ENCODE measurements at places on chromosomes 5 and 9.

GRCh38 chr5:1665231-1665630, 134.4 kb downstream of the MRPL36 start:
- no peak for DNase-seq

GRCh38 chr9:4581035-4581760, 80.9 kb upstream of the PLPP6 start:
- no peak for DNase-seq

GRCh38 chr9:87119328-87119881, 172.1 kb upstream of the GAS1 start:
- DNase-seq, result no peak

GRCh38 chr9:129891569-129891968, 56.3 kb downstream of the USP20 start:
- no peak for DNase-seq

DNA sequence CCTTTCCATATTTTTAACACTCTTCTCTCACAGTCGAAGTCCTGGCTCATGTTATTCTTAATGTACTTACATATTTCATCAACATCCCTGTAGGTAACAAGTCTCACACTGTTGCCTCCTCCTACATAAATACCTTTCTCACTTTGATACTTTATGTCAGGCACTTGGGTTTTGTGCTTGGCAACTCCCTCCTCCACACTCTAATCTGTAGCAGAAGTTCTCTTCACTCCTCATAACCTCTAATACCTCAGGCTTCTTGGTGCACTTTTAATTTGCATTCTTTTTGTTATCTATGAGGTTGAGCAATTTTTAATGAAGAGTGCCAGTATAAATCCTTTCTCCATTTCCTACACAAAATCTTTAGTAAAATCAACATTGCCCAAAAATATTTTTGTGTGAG, 24.1 kb upstream of the ARRDC3 start:
- no peak for DNase-seq

DNA sequence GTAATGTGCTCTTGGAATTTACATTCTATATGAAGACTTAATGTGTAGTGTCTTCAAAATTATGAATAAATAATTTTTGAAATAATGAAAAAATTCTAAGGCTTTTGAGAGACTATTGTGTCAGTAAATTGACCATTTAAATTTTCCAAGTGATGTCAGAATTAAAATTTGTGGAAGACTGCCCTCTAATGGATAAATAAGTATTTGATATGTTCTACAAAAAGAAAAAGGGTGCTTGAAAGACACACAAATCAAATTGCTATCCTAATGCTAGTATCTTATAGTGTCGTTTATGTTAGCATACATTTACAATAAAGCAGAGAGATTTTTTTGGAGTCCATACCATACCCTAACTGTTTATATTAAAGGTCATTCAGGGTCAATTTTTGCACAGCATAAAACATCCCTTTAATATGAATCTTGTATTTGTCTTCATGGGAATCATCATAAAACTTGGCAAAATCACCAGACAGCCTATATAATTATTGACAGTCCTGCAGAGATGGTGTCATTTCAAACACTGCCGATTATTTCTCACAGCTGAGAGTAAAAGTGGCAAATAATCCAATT, 120.8 kb upstream of the SLC27A6 start:
- DNase-seq, result no peak

DNA sequence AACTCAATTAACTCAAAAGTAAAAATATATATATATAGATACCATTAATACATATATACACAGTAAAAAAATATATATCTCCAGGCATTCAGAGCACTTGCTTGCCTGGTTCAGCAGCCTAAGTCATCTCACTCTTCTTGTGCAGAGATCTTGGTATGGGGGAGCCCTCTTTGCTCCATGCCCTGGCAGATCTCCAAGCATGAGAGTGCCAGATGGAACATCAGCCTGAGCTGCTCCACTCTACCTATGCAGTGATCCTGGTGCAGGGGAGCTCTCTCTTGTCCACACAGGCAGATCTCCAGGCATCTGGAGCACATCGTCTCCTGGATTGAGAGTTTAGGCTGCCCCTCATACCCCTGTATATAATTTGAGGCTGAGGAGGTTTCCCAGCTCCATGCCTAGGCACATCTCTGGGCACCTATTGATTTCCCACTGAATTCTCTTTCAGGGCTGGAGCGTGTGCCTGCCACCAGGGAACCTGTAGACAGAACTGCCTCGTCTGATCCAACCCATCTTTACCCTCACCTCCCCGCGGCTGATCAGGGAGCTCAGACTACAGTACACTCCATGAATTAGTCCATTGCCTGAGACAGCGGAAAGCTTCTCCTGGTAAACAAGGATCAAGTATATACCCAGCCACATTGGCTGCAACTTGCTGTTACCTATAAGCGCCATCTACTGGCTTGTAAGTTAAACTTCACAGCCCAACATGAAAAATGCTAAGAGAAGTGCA, 342.4 kb upstream of the GRIA1 start:
- no peak for DNase-seq

DNA sequence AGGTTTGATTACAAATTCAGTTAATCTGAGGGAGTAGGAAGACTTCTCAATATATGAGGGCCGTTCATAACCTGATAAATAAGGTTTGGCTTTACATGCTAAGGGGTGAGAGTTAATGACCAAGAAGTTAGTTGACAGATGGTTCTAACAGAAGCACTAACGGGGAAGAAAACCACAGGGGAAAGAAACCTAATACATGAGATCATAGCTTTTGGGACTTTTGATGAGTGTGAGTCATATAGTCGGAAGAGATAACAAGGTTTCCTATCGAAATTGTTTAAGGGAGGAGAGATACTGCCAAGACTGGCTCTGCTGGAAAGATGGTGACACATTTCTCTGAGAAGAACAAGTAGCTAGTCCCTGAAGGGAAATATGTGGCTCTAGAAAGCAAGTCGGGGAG, 140.1 kb downstream of the COX7C start:
- DNase-seq, result no peak

GRCh38 chr5:172114875-172115422, 73.1 kb downstream of the STK10 start:
- peak; percentile 52 for DNase-seq

GRCh38 chr9:138061631-138062030, 184.0 kb downstream of the CACNA1B start:
- DNase-seq, result no peak

- no peak for DNase-seq
These were observed 2.9 kb upstream of the MACIR start for GRCh38 chr5:103255691-103256090.

GRCh38 chr9:137786511-137786920, 91.1 kb upstream of the CACNA1B start:
- DNase-seq, result no peak

DNA sequence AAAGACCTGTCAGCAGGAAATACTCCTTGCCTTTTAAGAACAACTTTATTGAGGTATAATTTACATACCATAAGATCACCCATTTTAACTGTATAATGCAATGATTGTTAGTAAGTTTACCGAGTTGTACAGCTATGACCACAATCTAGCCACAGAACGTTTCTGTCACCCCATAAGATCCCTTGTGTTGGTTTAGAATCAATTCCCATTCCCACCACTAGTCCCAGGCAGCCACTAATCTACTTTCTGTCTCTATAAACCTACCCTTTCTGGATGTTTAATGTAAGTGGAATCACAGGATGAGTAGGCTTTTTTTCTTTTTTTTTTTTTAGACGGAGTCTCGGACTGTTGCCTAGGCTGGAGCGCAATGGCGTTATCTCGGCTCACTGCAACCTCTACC, 4.4 kb downstream of the GPR107 start:
- DNase-seq, result no peak

DNA sequence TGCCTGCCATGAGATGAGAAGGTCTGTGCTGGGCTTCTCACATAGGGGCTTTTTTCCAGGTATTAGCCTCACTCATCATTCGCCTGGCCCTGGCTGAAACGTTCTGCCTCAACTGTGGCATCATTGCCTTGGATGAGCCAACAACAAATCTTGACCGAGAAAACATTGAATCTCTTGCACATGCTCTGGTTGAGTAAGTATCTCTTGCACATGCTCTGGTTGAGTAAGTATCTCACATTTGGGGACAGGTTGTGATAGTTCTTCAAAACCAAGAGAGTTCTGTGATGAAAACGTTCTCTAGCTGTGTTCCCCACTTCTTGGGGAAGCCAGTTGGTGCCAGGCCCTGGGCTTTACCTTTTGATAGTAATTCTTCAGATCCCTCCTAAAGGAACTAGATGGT, 17.4 kb upstream of the IL13 start:
- DNase-seq, result no peak

- no peak for DNase-seq
These were observed 629.7 kb downstream of the RAB3C start for GRCh38 chr5:59212596-59212995.

GRCh38 chr9:121372239-121373010, 2.4 kb upstream of the STOM start:
- DNase-seq, result no peak

DNA sequence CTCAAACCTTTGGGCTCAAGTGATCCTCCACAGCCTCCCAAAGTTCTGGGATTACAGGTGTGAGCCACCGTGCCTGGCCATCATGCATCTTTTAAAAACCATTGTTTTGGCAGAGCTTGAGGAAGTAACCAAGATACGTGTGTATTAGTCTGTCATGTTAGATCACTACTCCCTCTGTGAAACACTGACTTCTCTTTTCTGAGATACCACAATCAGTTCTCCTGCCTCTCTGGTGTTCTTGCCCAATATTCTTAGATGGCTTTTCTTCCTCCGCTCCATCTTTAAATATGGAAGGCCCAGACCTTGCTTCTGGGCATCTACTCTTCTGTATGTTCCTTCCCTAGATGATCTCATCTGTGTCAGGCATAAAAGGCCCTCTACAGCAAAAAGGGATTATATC, 14.2 kb upstream of the CCNB1 start:
- DNase-seq, result no peak

DNA sequence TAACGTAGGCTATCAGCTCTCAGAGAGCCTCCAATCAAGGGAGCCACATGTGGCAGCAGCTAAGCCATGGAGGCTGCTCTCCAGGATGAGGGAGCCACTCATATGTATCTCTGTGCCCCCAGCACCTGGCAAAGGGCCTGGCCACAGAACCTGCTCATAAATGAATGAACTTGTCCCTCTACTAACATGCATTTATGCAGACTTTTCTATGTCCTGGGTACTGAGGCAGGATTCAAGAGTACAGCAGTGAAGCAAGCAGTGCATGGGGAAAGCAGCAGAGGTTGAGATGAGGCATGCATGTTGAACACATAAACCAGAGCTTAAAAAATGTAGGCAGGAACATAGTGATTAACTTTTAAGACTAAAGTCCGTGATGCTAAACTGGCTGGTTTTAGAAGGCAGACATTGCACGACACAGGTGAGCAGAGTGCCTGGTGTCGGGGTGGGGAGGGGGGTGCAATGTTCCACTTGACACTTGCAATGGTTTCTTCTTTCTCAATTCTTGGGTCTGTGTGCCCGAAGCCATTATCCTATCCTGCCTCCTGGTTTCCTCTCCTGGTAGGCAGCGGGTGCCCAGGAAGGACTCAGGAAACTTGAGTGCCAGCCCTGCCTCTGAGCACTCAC, 142.8 kb upstream of the ALDH1B1 start:
- DNase-seq, result no peak

DNA sequence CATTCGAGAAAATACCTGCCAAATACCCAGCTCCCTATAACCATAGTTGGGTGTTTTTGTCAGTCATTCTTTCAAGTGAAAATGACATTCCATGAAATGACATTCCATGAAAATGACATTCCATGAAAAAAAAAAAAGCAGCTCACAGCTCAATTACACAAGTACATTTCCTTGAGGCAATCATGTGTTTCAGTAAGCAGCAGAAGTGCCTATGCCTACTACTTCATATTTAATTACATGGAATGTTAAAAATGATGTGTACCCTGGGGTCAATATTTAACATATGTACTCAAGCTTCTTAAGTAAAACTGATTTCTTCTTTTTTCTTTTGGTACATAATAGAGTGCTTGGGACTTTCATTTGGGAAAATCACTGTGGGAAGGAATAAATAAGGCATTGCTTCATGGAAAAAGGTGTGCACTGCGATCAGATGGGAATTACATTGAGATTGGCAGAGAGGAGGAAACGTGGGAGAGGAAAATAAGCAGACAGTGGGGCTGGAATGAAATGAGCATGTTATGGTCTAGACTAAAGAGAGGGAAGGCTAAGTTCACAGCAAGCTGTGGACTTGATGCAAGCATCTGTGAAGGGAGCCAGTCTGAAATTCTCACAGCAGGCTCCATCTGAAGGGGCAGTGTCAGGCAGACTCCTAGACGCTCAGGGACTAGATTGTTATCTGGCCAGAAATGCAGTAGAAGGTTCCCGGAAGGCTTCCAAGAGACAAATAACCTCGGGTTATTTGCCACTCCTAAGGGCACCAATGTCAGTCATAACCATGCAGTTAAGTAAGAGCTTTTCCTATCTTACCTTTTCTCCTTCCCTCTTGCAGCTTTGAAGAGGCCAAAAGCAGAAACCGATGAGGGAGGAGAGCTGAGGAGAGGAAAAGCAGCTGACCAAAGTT, 15.2 kb upstream of the SPATA9 start:
- no peak for DNase-seq

- no peak for DNase-seq
These were observed 242.9 kb downstream of the MCTP1 start for GRCh38 chr5:95042037-95042436.

- DNase-seq, result no peak
These were observed 21.7 kb downstream of the DNM1 start for GRCh38 chr9:128224877-128225276.

- no peak for DNase-seq
These were observed 6.5 kb downstream of the ADAMTS13 start for GRCh38 chr9:133428617-133429101.

- DNase-seq, result no peak
These were observed 361.8 kb downstream of the CDH18 start for GRCh38 chr5:19626211-19626610.

DNA sequence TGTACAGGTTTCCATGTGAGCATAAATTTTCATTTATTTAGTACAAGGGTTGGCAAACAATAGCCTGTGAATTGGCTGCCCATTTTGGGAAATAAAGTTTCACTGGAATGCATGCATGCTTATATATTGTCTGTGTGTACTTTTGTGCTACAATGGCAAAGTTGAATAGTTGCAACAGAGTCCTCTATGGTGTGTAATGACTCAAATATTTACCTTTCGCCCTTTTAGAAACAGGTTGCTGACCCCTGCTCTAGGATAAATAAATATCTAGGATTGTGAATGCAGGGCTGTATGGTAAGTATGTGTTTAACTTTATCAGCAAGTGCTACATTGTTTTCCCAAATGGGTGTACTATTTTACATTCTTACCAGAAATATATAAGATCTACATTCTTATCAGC, 47.2 kb downstream of the XRCC4 start:
- DNase-seq, result no peak
